ENCODE measurements at places on chromosomes 7 and 10.

DNA sequence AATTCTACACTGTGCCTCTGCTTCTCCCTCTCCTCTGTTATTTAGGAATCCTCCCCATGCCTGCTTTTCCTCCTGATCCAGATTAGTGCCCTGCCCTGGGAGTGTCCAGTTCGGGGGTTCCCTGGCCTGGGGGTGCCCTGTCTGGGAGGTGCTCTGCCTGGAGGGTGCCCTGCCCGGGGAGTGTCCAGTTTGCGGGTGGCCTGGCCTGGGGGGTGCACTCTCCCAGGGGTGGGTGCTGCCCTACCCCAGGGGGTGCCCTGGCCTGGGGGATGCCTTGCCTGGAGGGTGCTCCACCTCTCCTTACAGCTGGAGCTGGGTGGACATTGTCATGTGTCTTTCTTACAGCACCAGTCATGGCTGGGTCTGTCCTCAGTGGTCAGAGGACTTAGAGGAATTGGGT, 20.2 kb downstream of the RAMP3 start:
- DNase-seq: no peak

DNA sequence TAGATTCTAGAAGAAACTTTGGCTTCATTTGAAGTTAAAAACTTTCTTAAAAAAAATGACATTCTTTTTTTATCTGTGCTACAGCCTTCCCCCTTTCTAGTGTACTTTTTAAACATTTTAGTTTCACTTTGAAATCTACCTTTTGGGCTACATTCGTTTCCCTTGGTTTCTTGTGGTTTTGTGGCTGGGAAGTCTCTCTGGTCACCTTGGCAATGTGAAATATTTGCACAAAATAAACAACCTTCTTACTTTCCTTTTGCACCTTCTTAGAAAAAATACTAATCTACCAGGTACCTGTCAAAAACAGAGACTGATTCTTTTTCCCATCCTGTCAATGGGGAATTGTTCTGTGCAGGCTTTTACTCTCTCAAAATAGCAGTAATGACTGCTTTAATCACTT, 350.2 kb downstream of the GATA3 start:
- DNase-seq: no peak

DNA sequence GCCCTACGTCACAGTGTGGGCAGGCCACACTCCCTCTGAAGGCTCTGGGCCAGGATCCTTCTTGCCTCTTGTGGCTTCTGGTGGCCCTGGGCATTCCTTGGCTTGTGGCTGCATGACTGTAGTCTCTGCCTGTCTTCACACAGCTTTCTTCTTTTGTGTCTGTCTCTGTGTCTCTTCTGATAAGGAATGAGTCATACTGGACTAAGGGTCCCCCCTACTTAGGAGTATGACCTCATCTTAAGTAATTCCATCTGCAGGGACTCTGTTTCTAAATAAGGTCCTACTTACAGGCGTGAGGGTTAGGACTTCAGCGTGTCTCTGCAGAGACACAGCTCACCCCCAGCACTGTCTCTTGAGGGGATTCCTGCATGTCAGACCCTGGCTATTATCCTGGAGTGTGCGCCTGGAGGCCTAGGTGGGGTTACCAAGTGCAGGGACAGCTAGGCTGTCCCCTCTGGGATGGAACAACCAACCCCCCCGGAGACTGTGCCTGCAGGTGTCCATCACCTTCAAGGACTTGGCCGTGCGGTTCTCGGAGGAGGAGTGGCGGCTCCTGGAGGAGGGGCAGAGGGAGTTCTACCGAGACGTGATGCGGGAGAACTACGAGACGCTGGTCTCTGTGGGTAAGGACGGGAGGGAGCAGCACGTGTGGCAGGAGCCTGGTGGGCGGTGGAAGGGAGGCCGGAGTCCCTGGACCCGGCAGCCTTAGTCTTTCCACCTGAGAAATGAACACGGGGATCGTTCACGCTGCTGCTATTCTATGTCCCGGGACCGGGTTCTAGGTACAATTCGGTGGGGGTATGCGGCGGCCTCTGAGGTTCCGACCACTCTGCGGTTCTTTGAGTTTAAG, 54.1 kb downstream of the ZNF467 start:
- no peak for DNase-seq

GRCh38 chr7:44982970-44983369, 4.2 kb upstream of the MYO1G start:
- DNase-seq: no peak

GRCh38 chr7:42750172-42750571, 161.7 kb downstream of the C7orf25 start:
- DNase-seq: no peak

DNA sequence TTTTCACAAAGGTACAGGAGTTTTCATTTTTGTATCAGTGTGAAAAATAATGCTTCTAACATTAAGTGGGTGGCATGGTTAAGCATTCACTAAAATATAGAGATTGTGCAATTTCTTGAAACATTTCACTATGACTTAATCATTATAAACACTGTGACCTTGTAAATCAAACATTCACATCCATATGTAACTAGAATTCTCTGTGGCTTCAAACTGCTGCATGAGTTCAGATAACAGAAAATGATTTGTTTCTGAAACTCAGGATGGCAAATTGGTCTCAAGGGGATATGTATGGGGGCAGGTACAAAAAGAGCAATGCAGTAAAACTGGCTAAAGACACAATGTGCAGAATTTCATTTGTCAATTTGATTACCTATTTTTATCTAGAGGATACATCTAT, 3.8 kb downstream of the FAM133B start:
- DNase-seq: no peak

DNA sequence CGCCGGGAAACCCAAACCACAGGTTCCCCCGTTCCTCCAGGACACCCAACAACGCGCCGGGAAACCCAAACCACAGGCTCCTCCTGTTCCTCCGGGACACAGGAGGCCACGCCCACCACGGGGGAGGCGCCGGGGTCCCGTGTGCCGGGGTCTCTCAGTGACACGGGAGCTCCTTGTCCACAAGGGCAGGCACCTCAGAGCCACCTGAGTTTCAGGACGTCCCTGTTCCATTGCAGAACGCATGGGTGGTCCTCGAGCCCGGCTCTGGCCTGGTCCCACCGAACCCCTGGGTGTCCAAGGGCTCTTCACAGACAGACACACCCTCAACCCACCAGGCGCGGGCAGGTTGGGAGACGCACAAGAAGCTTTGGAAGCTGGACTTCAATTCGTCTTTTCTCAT, 57.6 kb upstream of the ADGRA1 start:
- DNase-seq: no peak

DNA sequence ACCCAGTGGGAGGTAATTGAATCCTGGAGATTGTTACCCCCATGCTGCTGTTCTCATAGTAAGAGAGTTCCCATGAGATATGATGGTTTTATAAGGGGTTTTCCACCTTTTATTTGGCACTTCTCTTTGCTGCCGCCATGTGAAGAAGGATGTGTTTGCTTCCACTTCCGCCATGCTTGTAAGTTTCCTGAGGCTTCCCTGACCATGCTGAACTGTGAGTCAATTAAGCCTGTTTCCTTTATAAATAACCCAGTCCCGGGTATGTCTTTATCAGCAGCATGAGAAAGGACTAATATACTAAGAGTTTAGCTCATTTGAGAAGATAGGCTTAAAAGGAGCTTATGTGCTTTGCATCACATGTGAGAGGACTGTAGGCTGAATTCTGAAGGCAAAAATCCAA, 29.3 kb downstream of the TMEM248 start:
- DNase-seq: no peak

DNA sequence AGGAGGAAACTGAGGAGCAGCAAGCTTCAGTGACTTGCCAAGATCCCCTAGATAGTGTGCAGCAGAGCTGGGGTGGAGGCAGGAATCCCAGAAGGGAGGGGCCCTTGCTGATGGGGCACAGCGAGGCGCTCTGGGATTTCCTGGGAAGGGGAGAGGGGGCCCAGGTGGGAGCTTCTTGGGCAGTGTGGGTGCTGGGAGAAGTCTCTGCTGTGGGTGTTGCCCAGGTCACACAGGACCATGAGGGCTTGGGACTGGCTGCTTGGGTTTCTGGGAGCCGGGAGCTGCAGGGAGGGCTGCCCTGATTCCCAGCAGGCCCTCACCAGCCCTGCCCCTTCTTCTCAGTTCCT, 55.2 kb downstream of the TSPAN15 start:
- no peak for DNase-seq

- DNase-seq: no peak
Measured at GRCh38 chr7:28224675-28225074, 44.1 kb upstream of the JAZF1 start.

DNA sequence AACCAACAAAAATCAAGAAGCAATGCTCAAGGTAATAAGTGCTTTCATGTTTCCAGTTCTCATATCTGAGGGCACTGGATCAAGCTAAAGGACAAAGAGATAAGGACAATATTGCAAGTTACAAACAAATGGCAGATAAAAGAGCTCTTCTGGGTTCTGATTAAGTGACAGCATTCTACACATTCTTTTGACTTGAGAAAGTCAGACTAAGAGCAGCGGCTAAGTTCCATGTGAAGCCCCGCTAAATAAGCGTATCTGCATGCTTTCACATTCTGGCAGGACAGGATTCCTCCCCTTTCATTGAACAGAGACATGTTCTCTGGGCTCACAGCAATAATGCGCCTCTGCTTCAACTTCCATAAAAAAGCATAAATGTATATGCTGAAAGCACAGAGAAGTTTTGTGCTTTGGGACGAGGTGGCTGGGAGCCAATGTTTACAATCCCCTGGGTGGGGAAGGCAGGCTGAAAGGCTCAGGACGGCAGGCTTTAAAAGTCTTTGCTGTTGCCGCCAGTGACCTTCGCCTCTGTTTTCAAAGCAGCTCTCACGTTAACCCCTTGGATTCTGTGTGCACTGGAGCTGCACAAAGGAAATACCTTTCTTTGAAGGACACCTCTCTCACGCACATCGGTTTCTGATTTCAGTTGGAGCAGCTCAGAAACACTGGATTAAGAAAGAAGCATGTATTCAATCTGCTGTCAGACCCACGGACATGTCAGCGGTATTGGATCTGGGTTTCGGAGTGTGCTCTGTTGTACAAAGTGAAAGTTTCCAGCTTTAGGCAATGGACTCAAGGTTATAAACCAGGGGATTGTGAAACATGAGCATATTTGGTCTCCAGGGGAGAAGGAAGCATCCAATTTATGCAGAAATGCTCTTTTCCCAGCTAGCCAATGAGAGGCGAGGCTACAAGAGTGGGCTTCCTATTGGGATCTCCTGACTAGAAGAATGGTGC, 105.4 kb upstream of the FAM133B start:
- DNase-seq: no peak

DNA sequence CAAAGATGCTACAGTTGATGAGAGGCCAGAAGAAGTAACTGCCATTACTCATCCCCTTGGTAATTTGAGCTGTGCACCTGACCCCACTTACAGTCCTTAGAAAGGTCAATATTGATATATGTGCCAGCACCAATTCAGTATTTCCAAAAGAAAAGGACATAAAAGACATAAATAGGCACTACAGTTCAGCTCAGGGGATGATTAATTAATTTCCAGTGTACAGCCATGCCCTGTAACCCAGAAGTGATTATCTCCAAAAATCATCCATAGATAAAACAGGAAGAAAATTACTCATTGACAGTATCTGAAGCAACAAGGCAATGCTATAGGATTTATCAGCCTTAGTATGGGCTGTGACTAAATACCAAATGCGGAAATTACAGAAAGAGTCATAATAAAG, 82.4 kb downstream of the PHYHIPL start:
- DNase-seq: no peak

GRCh38 chr10:132494866-132495630, 42.5 kb upstream of the INPP5A start:
- DNase-seq: no peak

- DNase-seq: no peak
Measured at GRCh38 chr10:112376396-112376790, 2.5 kb downstream of the ACSL5 start.

DNA sequence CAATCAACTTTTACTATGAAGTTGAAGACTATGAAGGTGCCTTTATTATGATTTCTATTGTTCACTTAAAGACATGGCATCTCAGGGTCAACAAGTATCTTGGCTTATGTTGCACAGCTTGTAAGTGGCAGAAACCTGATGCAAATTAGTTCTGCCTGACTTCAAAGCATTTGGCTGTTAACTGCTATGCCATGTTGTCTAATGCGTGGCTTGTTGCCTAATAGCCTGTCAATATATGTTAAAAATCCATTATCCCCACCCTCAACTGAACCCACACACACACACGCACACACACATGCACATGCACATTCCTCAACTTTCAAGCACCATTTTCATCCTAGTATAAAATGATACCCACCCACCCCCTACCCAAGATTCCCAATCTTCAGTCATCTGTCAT, 217.1 kb downstream of the NRG3 start:
- no peak for DNase-seq

DNA sequence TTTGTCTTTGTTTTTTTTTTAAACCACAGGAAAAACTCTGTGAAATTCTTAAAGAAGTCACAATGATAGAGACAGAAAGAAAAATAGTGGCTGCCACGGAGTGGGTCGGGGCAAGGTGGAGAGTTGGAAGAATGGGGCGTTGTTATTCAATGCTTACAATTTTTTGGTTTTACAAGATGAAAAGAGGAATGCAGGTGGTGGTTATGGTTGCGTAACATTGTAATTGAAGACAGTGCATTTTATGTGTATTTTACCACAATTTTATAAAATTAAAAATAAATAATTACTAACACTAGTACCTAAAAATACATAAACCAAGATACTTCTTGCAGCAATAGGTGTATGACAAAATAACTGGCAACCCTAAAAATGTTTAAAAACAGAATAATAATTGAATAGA, 76.9 kb upstream of the VOPP1 start:
- DNase-seq: no peak

- no peak for DNase-seq
Measured at GRCh38 chr7:139656387-139656786, 121.4 kb downstream of the HIPK2 start.

DNA sequence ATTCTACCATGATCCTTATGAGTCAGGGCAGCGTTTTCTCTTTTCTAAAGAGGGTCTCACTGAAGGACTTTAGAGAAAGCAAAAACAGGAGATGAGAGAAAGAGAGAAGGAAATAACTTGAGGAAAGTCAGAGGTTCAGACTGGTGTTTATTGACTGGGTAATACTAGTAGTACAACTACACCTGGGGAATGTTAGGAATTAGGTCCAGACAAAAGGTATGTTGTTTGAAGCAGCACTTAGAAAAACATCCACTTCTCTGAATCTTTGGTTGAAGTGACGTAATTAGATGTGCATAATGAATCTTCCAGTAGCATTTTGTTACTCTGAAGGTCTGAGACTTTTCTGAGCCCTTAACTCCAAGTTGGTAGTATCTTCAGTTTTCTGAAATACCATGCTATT, 380.3 kb upstream of the LRGUK start:
- DNase-seq: no peak

DNA sequence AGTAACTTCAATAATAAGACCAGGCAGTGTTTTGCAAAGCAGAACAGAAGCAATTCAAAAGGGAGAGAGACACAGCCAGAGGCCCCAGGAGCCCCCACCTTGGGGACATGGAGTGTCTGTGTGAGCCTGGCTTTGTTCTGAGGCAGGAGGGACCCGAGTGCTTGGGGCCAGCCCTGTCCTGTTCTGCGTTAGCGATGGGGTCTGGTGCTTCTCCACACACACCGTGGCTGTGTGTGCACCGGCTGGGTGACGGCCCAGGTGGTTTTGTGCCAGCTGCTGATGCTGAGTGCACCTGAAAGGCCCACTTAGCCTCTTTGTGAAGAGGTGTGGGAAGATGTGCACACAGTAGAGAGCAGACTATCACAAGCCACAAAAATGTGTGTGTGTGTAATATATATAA, 468.9 kb downstream of the DNAJB6 start:
- DNase-seq: no peak

- no peak for DNase-seq
Measured at GRCh38 chr7:12211711-12212485, 804 bp downstream of the TMEM106B start.
